ENCODE measurements at places on chromosomes 2 and 18.

- peak; percentile 94 for DNase-seq
These were observed 3.5 kb downstream of the CDK5R2 start for GRCh38 chr2:218962859-218963492.

GRCh38 chr2:85248773-85249509, 78.8 kb downstream of the TGOLN2 start:
- no peak for DNase-seq

GRCh38 chr18:13271302-13271911, 52.8 kb downstream of the LDLRAD4 start:
- no peak for DNase-seq

DNA sequence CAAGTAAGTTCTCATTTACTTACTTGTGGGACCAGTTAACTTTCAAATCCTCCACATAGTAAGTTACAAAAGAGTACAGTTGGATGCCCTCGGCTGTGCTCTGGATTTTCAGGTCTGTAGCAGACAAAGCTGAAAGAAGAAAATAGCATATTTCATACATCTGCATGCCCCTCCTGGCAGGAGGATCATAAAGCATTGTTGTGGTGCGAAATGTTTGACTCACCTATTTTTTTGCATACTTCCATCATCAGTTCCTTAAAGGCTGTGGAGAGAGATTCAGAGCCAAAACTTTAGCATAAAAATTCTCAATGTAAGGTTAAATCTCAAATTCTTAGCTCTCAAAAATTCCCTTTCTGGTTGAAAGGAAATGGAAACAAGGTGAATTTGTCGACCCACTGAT, 70.8 kb upstream of the LPIN2 start:
- DNase-seq: no peak

GRCh38 chr2:241372361-241372992, 16.4 kb downstream of the FARP2 start:
- DNase-seq: no peak

GRCh38 chr2:1931003-1931914, 186.9 kb upstream of the PXDN start:
- DNase-seq: no peak

DNA sequence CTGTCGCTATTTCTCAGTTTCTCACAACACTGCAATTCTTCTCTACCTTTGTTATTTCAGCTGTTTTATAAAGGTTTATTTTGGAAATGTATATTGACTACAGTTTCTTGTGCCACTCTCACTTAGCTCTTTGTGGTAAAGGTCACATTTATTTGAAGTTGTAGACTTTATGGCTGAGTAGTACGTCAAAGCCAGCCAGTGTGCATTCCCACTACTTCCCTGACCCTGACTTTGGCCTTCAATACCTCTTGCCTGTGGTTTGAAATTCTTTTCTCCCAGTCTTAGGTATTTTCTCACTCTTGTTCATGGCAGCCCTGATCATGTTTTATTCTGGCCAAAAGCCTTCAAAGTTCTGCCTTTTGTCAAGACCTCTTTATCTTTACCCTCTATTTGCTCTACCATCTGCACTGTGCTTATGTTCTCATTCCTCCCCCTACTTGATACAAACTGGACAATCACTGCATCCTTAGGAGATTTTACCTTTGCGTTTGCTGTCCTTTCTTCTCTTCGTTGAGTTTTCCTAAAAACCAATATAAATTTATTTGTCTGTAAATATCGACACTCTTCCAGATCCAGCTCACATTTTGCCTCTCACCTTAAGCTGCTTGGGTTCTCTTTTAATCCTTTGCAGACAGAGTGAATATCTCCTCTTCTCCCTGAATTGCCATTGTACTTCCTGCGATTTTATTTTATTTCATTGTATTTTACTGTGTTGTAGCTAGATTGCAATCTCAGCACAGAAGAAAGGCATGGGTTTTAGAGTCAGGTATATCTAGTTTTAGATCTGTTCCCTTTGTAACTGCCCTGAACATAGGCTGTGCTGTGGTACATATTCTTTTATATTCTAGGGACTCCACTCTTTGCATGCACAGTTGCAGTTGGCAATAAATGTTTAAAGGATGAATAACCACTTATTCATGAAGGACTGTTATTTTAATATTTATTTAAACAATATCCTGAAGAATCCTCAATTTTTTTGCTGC, 31.2 kb downstream of the GULP1 start:
- no peak for DNase-seq

DNA sequence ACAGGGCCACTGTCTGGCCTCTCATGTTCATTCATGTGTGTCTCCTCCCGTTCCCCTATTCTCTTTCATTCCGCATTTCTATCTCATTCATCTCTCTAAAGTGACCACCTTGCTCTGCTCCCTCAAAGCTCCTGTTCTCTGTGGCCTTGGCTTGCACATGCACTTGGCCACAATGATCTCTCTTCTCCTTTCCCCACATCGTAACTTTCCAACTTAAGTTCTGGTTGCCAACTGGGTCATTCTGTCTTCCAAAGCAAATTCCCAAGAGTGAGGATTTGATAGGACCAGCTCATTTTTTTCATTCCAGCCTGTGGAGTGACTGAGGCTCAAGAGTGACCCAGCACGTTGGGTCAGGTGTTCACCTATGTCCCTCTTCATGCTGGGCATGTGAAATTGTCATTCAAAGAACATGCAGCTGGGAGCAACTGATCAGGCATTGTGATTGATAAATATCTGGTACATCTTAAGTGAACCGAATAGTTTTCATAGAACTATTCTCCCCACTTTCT, 14.3 kb upstream of the ITGA6 start:
- no peak for DNase-seq

GRCh38 chr2:102063487-102063911, 71.7 kb downstream of the IL1R2 start:
- DNase-seq: no peak
